HuH-7 (cell line): ENCODE measurements at places on chromosomes 5 and 9.

- DNase-seq, result no peak
Measured at GRCh38 chr9:128254362-128254761, 21.4 kb downstream of the GOLGA2 start.

- no peak for DNase-seq
Measured at GRCh38 chr9:129803676-129804060, 684 bp downstream of the TOR1B start.

DNA sequence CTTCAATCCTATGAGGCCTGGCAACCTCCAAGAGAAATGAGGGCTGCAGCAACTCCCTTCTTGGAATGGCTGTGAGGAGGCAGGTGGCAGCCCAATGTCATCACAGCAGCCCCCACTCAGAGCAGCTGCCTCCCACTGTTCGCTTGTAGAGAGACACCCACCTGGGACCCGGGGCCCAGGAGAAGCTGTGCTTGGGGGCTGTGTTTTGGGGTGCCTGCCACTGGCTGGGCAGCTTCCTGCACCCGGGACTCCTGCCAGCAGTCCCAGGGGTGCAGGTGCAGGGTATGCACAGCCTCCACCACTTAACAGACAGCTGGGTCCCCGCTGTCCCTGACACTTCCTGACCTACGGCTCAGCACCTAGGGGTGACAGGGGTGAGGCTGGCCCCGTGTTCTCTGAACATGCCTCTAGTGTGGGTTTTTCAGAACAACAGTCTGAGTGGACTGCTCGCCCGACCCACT lies 26.2 kb downstream of the NIPAL4 start:
- no peak for DNase-seq

DNA sequence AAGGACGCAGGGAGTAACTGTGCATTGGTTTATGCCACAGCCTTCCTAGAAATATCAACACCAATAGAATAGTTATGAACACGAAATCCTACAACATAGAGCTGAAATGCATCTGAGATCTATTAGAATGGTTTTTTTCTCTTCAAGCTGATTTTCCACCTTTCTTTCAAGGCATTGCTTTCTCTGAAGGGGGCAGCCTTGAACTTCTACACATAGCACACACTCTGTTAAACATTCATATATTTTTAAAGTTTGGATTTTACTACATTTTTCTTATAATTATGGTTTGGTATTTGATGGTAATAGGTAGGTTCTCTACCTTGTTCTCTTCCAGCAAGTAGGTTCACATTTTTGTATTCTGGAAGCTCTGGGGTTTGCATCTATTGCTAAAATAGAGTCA lies 661.8 kb downstream of the SEMA5A start:
- DNase-seq, result no peak

DNA sequence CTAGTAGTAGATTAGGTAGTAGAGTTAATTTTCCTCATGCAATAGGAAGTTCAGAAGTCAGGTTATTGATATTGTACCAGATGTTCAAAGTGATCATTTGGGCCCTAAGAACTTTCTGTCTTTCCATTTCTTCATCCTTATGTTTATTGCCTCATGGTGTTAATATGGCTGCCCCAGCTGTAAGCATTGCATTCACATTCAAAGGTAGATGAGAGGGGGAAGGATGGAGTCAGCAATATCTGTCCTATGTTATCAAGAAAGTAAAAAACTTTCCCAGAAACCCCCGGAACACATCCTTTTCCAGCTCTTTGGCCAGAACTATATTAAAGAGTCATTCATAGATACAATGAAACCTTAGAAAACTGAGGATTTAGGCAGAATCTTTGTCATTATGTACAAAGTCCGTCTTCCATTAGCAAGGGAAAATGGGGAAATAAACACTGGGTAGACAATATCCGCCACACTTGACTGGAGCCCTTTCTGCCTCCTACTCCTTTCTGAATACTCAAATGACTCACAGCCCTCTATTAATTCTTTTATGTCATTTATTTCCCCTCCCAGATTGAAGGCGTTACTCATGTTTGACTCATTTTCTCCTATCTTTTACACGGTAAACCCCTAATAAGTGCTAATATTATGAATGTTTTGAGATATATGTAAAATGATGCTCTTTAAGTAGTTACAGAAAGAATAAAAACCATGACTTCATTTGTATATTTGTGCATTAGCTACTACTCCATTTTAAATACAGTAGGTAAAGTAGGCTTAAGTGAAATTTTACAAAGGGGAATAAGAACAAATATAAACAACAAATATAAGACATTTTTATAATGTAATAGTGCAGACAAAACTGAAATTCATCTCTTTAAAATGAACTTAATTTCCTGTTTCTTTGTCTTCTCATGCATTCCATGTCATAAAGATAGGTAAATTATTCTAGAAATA lies 127.6 kb downstream of the SLF1 start:
- DNase-seq, result no peak
